CD4-positive, alpha-beta T cell treated with Interferon alpha-2 for 1 hour (primary cell): ENCODE measurements at places on chromosomes 2 and 18.

- no peak for DNase-seq
Measured at GRCh38 chr2:159963700-159964099, 98.7 kb downstream of the PLA2R1 start.

GRCh38 chr2:237726401-237726830 lies 72.2 kb upstream of the RBM44 start:
- DNase-seq: no peak

DNA sequence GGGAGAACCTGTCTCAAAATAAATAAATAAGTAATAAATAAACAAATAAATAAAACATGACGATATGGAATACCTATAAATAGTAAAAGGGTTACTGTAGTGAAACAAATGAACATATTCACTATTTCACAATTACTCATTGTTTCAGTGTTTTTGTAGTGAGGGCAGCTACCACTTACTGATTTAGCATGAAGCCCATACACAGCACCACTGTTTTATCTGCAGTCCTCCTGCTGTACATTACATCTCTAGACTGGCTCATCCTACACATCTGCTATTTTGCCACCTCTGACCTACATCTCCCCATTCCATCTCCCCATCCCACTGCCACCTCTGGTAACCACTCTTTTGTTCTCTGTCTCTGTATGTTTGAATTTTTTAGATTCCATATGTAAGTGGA lies 332.7 kb upstream of the SMIM21 start:
- no peak for DNase-seq

- DNase-seq: no peak
Measured at GRCh38 chr2:14773696-14774095, 141.2 kb downstream of the LRATD1 start.

DNA sequence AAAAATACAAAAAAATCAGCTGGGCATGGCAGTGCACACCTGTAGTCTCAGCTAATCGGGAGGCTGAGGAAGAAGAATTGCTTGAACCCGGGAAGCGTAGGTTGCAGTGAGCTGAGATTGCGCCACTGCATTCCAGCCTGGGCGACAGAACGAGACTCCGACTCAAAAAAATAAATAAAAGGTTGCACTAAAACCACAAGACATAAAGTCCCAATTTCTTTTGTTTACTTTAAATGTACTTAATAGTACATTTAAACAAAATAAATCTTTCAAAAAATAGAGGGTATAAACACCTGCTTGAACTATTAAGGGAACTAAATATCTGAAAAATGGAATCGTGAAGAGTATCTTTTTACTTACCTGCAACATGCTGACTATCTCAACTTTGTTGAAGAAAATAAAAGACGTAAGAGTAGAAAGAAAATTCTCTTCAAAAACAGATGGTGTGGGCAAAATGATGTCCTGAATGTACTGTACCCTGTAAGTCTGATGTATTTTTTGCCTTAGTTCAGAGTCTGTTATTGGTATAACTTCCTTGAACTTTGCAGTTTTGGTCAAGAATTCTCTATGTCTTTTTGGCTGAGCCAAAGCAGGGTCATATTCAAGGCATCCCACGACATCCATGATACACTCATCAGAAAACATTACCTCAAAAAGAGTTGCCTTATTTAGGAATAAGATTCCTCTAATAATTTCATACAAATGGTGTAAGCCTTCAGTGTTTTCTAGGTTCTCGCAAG lies 19.2 kb downstream of the PPP4R3B start:
- no peak for DNase-seq

GRCh38 chr2:170409164-170409535 lies 231.2 kb downstream of the MYO3B start:
- peak; percentile 72 for DNase-seq

DNA sequence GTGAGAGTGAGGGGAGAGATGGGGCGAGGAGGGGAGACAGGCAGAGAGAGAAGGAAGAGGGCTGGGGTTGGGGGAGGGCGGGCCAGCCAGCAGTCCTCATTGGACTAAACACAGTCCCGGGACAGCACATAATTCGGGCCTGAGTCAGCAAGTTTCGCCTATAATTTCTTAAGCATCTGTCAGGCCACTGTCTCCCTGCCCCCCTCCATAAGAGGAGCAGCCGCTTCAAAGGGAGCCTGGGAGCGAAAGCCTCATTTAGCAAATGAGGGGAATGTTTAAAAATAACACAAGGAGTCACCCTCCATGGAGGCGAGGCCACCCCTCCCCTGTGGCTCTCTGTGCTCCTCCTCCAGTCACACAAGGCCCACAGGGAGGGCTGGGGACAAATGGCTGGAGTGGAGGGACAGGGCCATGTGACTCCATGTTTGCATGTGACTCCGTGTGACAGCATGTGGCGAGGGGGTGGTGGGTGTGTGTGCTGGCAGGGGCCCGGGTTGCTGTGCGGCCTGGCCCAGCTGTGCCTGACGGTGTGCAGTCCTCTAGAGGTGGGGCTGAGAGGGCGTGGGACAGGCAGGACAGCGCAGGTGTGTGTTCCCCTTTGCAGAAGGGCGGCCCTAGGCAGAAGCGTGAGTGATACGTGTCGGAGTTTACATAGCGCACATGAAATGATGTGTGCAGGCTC lies 162.4 kb downstream of the CELF4 start:
- no peak for DNase-seq

GRCh38 chr2:12931186-12931844 lies 214.6 kb downstream of the TRIB2 start:
- DNase-seq: peak; percentile 33

DNA sequence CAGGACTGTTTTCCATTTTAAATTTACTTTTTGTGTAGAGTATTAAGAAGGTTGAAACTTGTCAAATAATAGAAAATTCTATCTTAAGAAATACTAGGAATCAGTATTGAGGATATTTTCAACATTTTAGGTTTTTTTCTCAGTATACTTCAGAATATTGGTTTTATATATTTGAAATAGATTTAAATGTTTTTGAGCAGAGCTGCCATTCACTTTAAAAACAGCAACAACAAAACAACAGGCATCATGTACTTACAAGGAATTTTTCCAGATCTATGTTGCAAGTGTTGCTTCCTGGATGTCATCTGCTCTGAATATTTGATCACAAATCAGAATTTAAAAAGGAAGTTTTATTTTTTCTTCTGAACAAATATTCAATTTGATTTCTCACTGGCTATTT lies 84.4 kb downstream of the DCDC2C start:
- no peak for DNase-seq

GRCh38 chr2:59903994-59904544 lies 649.4 kb downstream of the BCL11A start:
- no peak for DNase-seq

- DNase-seq: no peak
Measured at GRCh38 chr18:76480913-76481312, 14.1 kb downstream of the ZNF516 start.

DNA sequence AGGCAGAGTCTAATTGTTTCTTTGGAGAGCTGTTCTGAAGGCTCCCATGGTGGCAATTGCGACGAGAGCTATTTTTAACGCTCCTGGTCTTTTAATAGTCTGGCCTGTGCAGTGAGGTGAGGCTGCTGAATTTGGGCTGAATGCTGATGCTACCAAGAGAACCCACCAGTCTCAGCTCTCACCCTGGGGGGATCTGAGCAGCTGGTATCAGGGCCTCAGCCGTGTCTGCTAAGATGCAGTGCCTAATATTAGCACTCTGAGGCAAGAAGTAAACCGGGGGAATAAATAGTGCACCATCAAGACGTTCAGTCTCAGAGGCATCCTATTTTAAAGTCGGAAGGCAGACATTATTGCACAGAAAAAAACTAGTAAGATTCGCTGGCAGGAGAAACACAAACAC lies 214.8 kb upstream of the PID1 start:
- DNase-seq: no peak

GRCh38 chr2:224596289-224596688 lies 11.1 kb upstream of the CUL3 start:
- DNase-seq: no peak
